ENCODE measurements at places on chromosomes 4 and X.

- DNase-seq, result no peak
These were observed 832.4 kb downstream of the PCDH18 start for GRCh38 chr4:136699905-136700304.

DNA sequence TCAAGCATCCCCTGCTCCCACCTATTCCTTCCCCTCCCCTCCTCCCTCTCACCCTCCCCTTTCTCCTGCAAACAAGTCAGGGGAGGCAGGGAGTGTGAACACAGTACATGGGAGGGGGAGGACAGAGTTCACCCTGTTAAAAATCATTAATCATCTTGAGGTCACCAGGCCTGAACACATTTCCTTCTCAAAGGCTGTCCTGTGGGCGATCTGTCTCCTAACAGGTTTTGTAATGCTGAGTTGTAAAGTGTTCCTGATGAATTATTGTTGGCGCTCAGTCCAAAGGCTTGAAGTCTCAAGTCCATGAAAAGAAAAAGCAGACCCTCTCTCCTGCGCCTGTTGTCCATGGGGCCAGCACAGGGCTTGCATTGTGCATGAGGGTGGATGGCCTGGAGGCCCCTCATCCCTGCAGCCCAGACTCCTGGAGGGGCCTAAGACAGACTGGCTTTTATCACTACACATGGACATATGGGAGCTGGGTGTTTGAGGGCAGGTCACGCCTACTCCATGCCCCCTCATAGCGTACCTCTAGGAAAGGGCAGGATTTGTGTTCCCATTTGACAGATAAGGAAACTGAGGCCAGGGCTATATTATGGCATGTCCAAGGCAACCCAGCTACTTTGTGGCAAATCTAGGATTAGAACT is 189.1 kb downstream of the RAB28 start:
- DNase-seq, result no peak

DNA sequence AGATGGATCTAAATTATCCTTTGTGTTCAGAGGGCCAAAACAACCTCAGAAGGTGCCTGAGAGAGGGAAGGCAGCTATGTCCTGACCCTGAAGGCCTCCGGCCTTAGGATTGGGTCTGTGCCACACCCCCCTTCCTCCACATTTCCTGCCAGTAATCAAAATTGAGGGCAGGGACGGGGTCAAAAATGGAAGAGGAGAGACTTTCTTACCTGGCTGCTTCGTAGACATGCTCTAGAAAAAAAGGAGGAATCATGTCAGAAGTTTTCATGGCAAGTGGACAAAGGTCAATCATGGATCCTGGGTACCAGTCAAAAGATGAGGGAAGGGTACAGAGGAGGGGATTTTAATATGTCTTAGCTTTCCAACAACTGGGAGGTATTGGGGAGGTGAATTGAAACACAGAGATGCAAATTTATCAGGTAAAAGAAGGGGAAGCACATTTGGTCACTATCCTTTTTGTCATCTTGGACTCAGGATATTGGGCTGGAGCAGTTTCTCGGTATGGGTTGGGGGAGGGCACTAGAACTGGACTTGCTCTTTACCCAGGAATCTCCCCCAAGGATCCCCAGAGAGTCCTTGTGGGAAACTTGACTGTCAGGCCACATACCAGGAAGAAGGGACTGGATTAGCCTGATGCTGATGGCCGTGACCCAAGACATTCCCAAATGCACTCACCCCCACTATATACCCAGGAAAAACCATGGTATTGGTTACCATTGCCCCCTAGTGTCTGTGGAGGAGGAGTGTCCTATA is 17.1 kb downstream of the VSIG4 start:
- DNase-seq, result no peak

DNA sequence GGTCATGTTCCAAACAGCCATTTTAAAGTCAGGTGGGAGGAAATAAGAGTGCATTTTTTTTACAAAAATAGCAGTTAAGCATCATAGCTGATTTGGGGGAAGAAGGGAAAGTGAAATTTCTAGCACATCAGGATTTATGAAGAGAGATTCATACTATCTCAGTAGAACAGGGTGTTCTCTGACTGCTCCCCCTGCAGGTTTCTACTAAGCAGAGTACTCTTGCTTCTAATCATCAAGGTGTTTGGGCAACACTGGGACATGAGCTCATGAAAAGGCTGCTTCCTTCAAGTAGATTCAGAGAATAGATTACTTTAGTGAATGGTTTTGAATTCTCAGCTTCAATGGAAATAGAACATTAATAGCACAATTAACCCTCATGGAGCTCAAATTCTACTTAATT is 591.4 kb upstream of the PCDH10 start:
- no peak for DNase-seq

GRCh38 chrX:34343001-34343400 is 210.9 kb upstream of the FAM47A start:
- no peak for DNase-seq

Data from BJ (cell line).